ENCODE measurements at places on chromosomes 2 and 18.

- DNase-seq = no peak
These were observed 191.7 kb downstream of the NDUFA10 start for GRCh38 chr2:239833269-239834109.

- no peak for DNase-seq
These were observed 128.9 kb upstream of the ASB18 start for GRCh38 chr2:236393101-236393500.

DNA sequence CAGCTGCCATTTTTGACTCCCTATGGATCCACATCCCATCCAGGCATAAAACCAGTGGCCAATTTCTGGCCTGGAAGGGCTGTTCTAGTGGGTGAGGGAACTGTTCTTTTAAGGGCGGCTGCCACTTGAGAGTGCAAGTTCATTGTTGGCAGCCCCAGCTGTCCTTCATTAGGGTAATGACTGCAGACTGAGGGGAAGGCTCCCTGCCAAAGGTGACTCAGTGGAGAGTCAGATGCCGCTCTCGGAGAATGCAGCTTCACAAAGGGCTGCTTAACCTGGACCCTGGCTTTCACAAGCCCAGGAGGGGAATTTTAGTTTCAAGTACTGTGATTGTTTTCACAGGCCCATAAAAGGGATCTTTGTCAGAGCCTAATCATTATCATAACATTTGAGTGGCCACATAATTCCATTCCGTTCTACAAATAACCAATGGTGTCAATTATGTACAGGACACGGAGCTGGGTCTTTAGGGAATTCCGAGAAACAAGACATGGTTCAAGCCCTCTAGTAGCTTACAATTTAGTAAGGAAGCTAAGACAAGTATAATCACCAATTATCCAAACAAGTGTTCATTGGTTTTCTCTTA is 235.7 kb downstream of the CDCA7 start:
- DNase-seq = peak; percentile 26

GRCh38 chr2:10834068-10834655 is 21.6 kb upstream of the PDIA6 start:
- no peak for DNase-seq

DNA sequence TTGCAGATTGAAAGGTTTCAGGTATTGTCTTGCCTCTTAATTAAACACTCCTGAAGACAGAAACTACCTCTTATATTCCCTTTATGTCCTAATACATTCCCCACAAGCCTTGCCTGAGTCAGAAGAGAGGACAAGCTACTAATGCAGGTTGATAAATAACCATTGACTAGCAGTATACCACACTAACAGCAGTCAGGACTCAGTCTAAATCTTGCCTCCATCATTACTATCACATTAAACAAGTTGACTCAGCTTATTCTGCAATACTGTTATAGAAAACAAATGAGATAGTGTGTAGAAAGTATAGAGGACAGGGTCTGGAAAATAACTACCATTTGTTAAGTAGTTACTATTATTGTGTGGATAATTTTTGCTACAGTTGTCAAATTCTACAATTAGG is 63.8 kb downstream of the TTC21B start:
- DNase-seq = no peak

GRCh38 chr2:207236156-207236935 is 70.6 kb upstream of the KLF7 start:
- no peak for DNase-seq

DNA sequence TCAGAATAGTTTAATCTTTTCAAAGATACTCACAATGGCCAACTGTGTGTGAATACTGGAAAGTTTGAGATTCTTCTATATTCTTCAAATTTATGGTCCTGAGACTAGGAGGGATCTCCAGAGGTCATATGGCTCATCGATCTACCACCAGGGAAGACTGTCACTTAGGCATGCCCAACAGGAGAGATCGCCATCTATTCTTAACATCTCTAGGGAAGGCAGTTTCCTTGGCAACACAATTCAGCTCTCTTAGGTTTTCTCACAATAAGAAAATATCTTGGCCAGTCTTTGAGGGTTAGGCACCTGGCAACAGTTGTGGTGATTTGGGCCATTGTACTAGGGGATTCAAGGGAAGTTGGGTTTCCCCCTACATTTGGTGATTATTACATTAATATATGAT is 107.2 kb downstream of the GALNT3 start:
- DNase-seq = no peak

DNA sequence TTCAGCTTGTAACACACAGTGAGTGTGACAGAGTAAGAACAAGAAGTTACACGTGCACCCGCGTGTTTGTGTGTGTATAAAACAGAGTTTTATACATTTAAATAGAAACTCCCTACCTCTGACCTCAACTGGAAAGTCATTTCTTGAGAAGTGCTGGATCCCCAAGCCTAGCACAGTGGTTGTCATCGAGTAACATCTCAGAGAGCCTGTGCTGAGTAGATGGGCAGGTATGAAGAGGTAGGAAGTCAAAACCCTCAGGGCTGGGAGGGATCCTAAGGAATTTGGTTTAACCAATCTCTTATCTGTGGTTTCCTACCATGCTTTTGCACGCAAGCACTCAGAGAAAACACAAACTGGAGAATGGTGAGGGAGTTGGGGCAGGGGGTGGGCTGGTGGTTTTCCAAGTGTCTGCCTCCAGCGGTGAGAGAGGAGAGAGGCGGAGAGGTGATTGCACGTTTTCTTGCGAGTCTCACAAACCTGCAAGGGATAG is 9.2 kb downstream of the ACOXL start:
- no peak for DNase-seq

- no peak for DNase-seq
These were observed 532.0 kb upstream of the POU3F3 start for GRCh38 chr2:104321796-104322349.

DNA sequence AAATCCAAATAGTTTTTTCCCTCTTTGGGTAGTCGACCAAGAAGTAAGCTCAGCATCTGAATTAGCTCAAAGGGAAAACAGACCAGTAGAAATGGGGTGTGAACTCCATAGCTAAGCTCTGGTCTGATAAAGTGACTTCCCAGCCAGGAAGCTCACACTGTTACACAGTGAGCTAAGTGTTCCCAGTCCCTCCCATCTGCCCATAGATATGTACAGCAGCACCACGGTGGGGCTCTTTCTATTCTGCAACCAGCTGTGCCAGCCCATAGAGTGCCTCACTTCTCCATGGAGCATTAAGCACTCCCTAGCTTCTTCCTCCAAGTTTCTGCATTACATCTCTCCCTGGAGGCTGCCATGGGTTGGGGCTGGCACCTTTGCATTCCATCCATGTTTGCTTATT is 27.6 kb upstream of the NEMP2 start:
- no peak for DNase-seq

DNA sequence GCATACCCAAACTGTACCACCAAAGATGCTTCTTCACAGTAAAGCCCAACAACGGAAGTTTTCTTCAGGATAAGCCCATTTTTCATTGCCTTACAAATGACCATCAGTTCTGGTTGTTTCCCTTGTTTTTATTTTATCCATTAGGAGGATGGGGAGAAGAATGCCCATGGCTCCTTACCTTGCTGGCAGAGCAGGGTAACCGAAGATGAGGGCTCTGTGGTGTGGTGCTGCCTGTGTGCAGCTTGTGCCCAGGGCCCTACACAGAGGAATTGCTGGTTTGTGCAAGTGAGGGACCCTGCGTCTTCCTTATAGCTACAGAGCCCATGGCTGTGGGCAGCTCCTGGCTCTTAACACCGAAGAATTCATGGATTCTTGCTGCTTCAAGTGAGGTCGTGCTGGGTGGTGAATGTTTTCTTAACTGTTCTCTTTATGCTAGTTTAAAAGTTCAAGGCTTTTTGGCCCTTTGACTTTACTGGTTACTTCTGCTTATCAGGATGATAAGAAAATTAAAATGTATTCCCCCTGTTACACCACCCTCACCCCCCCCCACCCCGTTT is 110.6 kb downstream of the MAP4K4 start:
- DNase-seq = no peak

GRCh38 chr2:169190197-169190775 is 120.9 kb downstream of the DHRS9 start:
- no peak for DNase-seq

GRCh38 chr18:58402247-58402646 is 226.6 kb downstream of the ALPK2 start:
- peak; percentile 1 for DNase-seq

- DNase-seq = no peak
These were observed 20.8 kb downstream of the FAM110C start for GRCh38 chr2:25543-25942.

- no peak for DNase-seq
These were observed 156.8 kb upstream of the STK17B start for GRCh38 chr2:196328088-196328680.

DNA sequence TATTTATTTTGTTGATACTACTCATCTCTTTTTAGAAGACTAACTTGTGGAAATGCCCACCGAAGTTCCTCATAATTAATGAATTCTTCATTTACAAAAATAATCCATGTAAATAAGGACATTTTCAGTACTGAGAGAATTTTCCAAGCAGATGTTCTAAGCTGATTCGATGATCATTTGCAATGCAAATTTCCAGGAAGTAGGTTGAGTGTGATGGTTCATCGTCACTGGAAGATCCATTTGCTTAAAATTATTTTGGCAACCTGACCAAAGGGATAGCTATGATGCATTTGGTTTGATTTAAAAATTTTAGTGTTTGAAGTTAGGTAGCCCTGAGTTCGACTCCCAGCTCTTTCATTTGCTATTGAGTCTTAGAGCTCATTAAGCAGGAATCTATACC is 257.3 kb upstream of the RASGRP3 start:
- DNase-seq = no peak

- DNase-seq = no peak
These were observed 2.5 kb downstream of the TLK1 start for GRCh38 chr2:171158036-171158789.

GRCh38 chr2:100730290-100730868 is 89.6 kb upstream of the NPAS2 start:
- no peak for DNase-seq

DNA sequence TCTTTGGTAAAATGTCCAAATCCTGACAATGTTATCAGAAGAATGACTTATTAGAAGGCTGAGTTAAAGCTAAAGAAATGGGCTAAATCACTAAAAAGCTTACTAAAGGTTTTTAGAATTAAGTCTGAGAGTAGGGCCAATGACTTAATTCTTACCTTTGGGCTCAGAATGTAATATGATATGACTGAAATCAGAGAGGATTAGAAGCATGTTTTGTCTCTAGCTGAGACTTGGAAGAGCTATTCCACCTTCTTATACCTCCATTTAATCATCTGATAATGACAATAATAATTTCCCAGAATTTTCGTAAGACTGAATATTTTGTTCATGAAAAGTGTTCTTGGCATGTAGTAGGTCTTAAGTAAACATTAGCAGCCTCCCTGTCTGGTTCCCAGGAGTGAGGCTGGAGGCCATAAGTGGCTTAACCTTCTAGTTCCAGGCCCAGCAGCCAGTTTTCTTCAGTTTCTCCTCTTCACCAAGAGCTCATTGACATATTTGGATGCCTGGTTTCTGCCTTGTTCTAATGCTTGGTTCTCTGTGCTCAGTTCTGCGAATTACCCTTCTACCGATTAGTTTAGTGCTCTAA is 25.5 kb upstream of the E2F6 start:
- no peak for DNase-seq

DNA sequence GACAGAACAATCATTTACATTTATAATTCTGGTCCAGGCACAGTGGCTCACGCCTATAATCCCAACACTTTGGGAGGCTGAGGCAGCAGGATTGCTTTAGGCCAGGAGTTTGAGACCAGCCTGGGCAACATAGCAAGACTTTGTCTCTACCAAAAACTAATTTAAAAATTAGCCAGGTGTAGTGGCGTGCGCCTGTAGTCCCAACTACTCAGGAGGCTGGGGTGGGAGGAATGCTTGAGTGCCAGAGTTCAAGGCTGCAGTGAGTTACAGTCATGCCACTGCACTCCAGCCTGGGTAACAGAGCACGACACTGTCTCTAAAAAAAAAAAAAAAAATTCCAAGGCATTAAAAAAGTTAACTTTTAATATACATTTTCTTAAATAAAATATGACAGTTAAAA is 88.1 kb downstream of the PLEKHM3 start:
- no peak for DNase-seq

DNA sequence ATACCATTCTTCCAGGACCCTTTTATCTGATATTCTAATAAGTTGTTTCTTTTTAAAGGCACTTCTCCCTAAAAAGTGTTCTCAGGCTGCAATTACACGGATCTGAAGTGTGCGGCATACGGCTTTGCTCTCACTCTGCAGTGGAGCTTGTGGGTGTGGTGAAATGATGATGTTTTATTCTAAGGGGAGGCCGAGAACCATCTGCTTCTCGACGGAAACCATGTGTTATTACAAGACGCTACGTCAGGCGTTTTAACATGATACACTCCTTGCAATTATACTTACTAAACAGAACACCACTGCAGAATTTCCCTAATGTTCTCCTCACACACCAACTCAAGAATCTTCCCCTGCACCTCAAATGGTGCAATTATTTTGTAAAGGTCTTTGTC is 34.9 kb upstream of the CTDP1 start:
- no peak for DNase-seq

- DNase-seq = no peak
These were observed 5.6 kb upstream of the HDAC4 start for GRCh38 chr2:239406316-239406995.

DNA sequence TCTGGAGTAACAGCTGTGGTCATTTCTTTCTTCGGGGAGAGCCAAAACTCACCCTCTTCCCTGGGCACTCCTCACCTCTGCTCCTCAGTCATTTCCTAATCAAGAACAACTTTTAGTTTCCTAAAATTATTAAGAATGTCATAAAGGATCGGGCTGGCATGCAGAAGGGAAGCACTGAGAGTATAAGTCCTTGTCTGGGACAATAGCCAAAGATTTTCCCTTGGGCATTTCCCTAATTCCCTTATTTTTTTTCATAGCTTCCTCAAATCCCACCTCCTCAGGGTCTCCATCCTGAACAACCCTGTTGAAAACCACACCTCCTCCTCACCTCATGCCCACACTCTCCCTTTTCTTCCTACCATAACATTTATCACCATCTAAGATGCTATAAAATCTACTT is 115.0 kb downstream of the MREG start:
- no peak for DNase-seq

DNA sequence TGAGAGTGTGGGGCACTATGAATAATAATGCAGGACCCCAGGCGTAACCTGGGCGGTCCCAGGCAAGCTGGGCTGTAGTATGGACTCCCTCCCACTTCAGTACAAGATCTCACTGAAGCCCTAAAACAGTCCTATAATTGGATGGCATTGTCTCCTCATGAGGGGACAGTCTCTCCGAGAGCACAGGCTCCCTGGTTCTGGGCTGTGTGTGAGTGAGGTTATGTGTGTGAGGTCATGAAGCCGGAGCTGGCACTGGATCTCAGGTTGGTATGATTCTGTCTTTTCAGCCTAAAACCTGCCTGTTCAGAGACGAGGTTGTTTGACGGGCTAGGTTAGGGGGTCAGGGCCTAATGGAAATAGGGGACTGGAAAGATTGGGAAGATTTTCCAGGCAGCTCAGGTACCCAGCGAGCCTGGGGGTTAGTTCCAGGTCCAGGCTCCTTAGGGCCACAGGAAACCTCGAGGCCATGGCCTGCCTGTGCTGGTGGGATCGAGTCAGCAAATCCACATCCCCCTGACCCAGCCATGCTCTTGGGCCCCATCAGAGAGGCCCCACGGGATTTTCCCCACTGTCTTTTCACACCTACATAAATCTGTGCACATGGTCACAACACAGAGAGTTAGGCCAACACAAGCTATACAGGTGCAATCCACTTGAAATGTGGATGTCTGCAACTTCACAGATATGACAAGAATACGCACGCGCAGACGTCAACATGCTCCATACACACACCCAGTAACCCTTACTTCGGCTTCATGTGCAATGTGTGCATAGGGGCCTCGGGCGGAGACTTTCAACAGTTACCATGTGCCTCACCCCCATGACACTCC is 94.8 kb downstream of the INHBB start:
- DNase-seq = no peak
